ENCODE measurements at places on chromosomes 3 and 15.

DNA sequence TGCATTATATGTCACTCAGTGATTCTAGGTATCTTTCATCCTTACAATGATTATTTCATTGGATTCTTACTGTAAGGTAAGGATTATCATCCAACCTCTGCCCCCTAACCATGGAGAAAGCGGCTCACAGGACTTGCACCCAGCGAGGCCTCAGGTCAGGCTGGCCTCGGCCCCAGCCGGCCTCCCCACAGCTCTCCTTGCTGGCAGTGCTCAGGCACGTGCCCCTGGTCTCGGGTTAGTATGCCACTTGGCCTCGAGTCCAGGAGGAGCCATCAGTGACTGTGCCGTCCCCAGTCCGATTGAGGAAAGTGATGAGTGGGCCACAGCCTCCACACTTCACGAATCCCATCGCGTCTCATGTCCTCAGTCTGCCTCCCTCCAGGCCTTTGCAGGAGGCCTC lies 35.7 kb upstream of the GABRG3 start:
- DNase-seq: no peak

- no peak for DNase-seq
Measured at GRCh38 chr3:24315971-24316370, 178.7 kb downstream of the THRB start.

- no peak for DNase-seq
Measured at GRCh38 chr3:99751649-99752048, 66.0 kb upstream of the CMSS1 start.

DNA sequence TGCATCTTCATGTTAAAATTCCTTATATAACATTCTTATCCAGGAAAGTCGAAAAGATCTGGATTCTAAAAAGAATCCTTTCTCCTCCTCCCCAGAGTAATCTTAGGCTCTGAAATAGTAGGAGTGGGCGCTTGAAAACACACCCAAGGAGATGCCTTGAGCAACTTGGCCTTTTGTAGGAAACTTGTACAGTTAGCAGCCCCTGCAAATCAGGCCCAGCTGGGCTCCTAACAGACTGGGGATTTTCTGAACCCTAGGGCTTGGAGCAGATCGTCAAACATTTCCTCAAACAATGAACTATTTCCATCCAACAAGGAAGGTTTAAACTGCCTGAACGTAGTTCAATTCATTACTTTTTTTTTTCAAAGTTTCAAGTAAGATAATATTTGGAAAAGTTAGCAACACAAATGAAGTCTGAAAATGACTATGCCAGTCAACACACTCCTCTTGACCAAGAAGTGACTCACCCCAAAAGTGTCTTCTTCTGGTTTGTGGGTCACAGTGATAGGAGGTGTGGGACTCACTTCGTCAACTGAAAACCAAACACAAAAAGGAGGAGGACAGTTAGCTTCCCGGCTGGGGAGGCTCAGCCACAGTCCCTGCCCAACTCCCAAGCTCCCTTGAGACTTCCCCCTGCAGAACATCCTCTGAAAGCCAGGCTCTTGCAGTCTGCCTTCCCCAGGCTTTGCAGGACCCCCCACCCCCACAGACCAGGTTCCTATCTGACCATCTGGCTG lies 129.7 kb downstream of the NTRK3 start:
- DNase-seq: no peak

Measured in RPMI8226 (cell line).